GM19239 (cell line): ENCODE measurements at places on chromosomes 3 and 15.

GRCh38 chr3:71547249-71548198 is 36.0 kb downstream of the FOXP1 start:
- no peak for DNase-seq

DNA sequence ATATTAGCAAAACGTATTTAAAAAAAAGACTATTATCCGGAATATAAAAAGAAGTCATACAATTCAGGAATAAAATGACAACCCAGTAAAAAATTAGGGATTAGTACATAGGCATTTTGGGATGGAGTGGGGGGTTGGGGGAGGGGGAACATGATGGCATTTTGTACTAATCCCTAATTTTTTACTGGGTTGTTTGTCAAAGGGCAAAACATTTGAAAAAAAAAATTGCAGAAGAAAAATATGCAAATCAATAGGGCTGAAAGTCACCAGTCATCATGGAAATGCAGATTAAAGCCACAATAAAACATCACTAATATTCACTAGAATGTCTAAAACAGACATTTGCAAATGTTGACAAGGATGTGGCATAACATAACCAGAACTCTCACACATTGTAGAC is 82.5 kb downstream of the RPL22L1 start:
- DNase-seq, result no peak

GRCh38 chr15:77057072-77057471 is 13.8 kb downstream of the TSPAN3 start:
- DNase-seq, result no peak

DNA sequence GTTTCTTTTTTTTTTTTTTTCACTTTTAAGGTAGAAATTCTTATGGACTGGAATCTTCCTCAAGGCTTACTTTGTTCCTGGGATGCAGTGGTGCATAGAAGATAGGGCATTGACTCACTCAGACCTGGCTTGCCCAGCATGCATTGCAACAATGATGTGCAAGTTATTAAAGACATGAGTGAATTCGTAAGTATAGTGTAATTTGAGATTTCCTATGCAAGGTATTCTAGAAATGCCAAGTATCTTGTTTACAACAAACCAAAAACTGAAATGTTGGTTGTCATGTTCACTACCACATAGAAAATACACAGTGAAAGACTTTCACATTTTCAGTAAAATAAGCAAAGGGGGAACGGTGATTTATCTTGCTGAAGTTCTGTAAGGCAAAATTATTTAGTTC is 56.5 kb upstream of the FNDC3B start:
- DNase-seq, result no peak

DNA sequence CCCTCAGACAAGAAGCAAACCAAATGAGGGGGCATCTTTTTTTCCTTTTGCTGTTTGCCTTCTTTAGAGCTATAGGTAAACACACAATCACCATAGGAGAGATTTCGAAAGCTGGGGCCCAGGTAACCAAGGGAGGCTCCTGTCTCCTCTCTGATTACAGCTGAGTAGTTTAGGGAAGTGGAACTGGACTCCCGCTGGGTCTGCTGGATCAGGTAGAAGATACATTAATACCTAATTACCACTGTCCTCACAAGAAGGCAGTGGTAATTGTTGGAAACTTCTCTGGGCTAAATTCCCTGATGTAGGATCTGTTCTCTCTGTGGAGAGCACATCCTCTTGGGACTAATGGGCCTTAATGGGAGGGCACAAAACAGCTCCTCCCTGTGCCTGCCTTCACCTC is 32.7 kb downstream of the HDC start:
- no peak for DNase-seq

DNA sequence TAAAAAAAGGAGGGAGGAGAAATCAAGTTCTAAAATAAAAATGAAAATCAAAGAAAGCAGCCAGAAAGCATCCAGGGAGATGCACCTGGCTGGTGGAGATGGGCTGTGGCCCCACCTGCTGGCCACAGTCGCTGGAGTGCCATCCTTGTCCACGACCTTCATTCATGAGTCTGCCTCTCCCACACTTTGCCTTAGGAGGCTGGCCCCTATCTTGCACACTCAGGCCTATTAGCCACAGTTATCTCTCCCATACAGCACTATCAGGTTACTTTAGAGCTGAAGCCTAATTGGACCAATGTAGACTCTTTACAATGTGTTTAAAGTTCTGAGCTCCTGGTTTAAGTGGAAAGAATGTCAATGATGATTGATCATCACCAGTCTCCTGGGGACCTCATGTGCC is 392.0 kb upstream of the RORA start:
- DNase-seq, result no peak
